ENCODE measurements at places on chromosomes 11 and 22.

DNA sequence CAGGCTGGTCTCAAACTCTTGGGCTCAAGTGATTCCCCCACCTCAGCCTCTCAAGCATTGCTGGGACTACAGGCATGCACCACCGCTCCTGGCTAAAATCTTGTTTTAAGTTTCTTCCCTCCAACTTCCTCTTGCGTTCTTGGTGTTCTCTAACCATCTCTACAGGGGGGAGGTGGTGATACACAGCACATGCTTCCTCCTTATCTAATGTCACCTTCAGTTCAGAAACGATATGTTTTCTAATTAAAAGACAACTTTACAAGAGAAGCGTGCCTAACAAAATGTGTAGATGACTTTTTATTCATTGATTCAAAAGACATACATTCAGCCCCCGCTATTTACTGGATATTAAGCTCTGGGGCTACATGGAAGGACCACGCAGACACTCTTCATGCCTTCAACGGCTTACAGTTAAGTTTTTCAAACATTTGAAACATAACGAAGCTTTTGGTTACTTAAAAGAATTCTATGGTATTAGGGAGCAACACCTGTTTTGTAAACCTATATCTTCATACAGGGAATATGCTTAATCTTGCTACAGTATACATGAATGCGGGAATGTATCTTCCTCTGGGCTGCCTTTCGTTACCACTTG lies 933 bp upstream of the DLAT start:
- DNase-seq, result peak; percentile 60

GRCh38 chr22:40462195-40462984 lies 92.0 kb downstream of the SGSM3 start:
- no peak for DNase-seq

GRCh38 chr22:49739138-49739537 lies 88.5 kb downstream of the BRD1 start:
- no peak for DNase-seq

- DNase-seq, result no peak
Measured at GRCh38 chr22:22079404-22080148, 97.0 kb upstream of the TOP3B start.

GRCh38 chr22:46665151-46665695 lies 45.0 kb downstream of the GRAMD4 start:
- no peak for DNase-seq

- DNase-seq, result no peak
Measured at GRCh38 chr22:24319451-24319850, 48.8 kb downstream of the SPECC1L start.

- peak; percentile 61 for DNase-seq
Measured at GRCh38 chr11:34468209-34468841, 29.6 kb downstream of the CAT start.

DNA sequence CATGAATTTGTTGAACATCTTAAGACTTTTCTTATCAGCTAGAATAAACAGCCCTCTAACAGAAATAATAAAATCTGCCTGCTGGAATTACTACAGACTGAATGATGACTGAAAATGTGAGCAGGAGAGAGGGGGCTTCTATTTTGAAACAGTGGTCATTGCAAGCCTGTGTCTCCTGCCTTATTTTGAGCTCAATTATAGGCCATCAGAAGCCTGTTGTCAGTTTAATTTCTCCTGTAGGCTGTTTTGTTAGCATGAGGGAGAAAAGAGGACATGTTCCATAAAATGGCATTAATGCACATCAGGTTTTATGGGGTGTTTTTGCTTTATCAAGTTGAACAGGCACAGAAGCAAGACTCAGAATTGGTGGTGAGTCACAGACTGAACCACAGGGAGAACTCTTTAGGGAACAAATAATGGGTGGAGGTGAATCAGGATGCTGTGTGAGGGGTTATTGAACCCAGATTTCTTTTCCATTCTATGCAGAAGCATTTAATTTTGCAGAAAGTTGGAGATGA lies 129.1 kb downstream of the PARVA start:
- DNase-seq, result no peak

GRCh38 chr22:48138427-48138826 lies 1376.0 kb downstream of the TBC1D22A start:
- DNase-seq, result no peak

DNA sequence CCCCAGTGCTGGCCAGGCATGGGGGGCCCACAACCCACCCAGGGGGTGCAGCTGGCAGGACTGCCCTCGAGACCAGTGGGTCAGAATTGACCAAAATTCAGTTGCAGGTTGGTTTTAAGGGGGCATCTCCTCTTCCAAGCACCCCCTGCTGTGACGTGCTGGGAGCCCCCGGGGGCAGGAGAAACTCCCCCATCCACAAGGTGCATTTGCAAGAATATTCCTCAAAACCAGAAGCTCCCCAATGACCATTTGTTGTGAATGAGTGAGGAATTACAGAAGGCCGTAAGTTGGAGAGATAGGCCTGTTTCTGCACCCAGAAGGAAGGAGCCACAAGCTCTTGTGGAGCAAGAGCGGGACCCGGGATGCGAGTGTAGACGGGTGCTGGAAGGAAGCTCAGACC lies 414.5 kb downstream of the BRD1 start:
- no peak for DNase-seq

GRCh38 chr11:68342459-68343158 lies 30.2 kb downstream of the LRP5 start:
- DNase-seq, result no peak
